ENCODE measurements at places on chromosomes 2 and 18.

- no peak for DNase-seq
Measured at GRCh38 chr2:54966165-54966832, 84.0 kb downstream of the RTN4 start.

DNA sequence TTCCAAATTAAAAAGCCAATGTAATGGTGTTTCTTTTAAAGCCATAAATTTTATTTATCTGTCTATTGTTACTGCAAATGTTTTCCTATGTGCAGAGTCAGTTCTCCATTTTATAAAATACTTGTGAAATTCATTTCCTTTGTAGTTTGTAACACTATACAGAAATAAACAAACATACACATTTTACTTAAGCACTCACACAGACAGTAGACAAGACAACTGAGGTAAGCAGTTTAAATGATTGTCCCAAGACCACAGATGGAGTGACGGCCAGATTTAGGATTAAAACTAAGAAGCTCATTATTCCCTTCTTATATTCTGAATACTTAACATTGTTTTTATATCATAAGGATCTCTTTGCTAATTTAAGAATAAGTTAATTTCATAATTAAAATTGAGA lies 100.9 kb downstream of the BAZ2B start:
- DNase-seq, result no peak

GRCh38 chr2:5121642-5122041 lies 570.5 kb upstream of the SOX11 start:
- no peak for DNase-seq

DNA sequence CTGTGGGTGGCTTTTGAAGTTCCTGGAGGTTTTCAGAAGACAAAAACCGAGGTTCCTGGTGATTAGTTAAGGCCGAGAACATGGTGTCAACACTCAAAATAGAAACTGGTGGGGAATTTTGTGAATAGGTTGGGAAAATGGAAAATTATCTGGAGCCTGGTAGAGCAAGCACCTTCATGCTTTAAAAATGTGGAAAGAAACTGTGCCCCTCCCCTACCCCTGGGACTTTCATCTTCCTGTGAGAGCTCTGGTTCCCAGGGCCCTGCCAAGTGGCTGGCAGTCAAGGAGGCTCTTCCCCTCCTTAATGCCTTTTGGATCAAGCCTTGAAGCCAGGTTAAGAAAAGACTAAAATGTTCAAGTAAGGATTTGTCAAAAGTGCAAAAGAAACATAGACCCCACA lies 1.9 kb upstream of the CRACDL start:
- DNase-seq, result no peak

DNA sequence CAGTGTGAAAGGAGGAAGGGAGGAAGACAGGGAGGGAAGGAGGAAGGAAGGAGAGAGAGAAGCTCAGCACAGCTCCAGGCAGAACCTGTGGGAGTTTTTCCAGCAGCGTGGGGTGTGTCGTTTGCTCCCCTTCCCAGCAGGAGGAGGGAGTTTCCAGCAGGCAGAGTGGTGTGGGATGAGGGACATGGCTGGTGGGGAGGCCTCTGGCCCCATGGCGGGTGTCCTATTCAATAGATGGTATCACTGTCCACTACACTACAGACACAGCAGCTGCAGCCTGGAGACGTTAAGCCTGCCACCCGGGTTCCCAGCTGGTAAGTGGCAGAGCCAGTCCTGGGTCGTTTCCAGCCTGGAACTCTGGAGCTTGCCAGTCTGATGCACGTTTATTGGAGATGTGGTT lies 44.7 kb downstream of the GLI2 start:
- DNase-seq, result no peak

GRCh38 chr2:240236217-240237111 lies 96.0 kb upstream of the OTOS start:
- no peak for DNase-seq

- DNase-seq, result no peak
Measured at GRCh38 chr2:14418115-14418514, 214.4 kb upstream of the LRATD1 start.

DNA sequence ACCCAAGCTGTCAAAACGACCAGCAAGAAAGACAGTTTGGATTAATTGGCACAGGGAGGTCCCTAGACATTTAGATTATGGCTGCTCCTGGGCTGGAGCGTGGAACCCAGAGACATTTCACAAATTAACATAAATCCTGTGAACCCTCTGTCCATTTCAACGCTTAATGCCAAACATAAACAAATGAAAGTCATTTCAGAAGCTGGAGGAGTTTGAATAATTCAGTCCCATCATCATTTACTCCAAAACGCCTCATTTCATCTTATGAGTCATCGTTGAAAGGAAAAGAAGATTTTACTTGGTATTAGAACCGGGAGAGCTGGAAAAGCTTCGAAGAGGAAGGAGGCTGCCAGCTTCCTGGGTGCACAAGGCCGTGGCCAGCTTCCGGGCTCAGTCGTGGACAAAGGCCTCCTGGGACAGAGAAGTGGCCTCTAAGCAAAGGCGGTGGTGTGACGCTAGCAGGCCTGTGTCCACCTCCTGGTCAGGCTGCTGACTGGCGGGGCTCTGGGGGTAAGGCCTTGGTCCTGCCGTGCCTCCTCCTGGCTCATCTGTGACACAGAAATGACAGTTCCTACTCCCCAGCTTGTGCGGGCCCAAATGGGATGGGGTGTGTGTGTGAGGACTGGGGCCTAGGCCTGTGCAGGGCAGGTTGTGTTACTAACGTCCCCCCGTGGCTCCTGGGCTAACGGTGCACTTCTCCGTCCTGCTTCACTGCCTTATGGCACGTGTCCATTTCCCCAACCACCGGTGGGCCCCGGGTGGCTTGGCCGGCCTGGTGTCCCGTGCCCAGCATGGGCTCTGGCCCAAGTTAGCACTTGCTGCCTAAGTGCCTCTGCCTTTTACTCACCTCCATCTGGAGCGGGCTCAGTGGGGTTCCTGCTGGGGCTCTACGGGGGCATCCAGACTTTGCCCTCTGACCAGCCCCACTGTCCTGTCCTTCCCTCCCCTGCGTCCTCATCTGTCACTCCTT lies 71.6 kb downstream of the RRM2 start:
- DNase-seq, result no peak

GRCh38 chr18:6955304-6955703 lies 162.3 kb downstream of the LAMA1 start:
- no peak for DNase-seq

DNA sequence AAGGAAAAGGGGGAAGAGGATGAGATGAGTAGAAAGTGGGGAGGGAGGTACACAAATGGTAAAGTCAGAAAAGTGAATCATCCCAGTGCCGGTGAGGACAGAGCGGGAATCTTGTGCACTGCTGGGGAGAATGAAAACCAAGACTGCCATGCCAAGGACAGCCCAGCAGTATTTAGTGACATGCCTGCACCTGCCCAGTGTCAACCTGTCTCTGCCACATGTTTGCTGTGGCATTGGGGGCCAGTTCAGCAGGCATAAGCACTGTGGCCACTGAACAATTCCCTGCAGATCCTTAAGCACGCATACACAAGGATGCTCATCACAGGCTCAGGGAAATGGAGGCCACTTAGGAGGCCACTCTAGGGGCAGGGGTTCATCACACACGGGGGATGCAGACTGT lies 5.2 kb upstream of the KCNK3 start:
- DNase-seq, result no peak

DNA sequence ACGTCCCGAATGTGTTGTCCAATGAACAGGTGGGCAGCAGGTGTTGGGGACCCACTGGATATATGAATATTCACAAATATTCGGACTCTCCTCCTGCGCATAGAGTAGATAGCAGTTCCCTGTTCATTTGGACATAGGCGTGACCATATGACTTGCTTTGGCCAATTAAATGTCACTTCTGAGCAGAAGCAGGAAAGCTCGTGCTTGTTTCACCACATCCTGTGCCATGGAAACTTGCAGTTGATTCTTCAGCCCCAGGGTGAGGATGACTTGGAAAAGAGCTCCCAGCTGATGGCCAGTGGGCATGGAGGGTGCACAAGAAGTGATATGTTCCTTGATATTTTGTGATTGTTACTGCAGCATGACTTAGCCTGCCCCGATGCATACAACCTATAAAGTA lies 52.6 kb downstream of the PTPRM start:
- no peak for DNase-seq

DNA sequence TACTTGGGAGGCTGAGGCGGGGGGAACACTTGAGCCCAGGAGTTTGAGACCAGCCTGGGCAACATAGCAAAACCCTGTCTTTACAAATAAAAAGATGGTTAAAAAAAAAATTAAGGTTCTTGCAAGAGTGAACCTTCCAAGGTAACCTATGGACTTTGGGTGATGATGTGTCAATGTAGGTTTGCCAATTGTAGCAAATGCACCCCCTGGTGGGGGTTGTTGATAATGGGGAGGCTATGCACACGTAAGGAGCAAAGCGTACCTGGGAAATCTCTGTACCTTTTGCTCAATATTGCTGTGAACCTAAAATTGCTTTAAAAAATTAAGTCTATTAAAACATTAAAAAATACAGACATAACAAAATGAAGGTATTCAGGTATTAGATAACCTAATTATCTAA lies 70.4 kb downstream of the CWC22 start:
- no peak for DNase-seq

DNA sequence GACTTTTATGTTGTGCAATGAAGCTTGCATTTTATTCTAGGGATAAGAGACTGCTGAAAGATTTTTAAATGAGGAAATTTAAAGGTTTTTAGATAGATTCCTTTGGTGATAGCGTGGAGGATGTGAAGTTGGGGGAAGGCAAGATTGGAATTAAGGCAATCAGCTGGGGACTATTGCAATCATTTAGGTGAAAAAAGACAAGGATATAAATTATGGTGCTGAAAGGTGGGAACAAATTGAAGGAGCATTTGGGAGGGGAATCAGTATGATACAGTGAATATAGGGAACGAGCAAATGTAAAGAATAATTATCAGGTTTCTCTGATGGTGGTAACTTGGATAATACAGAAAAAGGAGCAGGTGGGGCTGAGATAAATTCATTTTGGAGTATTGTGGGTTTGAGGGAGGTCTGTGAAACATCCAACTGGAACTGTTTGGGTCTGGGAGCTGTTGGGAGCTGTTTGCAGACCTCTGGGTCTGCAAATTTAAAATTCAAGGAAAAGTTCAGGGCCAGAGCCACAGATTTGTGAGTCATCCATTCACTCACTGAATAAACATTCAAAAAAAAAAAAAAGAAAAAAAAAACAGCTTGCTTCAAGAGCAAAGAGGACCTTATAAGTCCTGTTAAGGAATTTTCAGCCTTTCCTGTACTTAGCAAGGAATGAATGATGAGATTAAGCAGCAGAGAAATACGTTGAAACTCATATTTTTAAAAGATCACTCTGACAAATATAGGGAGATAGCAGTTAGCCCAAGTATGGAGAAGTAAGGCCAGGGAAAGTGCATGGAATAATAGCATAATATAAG lies 257.5 kb upstream of the FN1 start:
- DNase-seq, result no peak

DNA sequence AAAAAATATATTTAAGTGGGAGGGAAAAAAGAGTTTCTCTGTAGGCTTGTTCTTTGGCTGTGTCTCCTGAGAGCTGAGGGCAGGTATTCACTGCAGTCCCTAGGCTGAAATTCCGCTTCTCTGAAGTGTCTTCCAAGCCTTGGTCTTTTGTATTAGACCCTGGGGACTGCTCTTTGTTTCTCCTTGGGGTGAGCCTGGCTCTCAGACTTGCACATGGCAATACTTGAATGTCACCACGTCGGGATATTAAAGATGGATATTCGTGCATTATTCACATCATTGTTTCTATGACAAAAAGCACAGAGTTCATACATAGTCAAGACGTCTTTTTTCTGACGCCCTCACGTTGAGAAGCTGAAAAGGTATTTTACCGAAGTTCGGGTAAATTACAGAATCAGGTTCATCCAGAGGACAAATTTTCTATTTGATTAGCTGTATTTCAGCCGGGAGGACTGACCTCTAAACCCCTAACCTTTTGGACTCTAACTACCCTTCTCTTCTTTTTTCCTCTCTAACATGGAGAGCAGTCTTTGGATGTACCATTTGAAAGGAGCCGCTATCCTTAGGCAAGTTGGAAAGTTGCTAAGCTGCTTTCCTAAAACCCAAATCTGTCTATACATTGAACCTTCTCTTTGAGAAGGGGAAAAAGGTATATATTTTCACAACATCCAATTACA lies 2.4 kb upstream of the HOXD3 start:
- no peak for DNase-seq

DNA sequence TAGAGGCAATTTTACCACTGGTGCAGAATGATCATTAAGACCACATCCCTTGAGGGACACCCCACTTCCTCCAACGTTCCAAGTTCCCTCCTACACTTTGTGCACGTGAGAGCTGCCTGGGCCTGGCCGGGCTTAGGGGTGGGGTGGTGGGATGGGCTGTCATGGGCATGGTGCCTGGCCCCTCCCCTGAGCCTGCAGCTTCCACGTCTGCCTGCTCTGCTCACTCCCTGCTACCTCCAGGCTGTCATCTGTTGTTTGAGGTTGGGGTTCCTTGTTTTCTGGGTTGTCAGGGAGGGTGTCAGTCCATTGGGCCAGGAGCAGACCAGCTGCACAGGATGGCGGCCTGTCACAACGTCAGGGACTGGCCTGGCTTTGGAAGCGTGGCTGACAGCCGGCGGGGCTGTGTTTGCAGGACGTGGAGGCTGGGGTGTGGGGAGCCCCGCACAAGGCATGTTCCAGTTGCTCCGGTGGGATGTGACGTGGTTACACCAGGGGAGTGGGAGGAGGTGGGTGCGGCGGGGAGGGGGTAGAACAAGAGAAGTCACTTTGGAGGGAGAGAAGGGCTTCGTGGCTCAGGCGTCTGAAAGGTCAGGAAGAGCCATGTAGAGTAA lies 72.3 kb downstream of the RTP5 start:
- DNase-seq, result no peak

- no peak for DNase-seq
Measured at GRCh38 chr2:56239437-56239836, 55.6 kb downstream of the CCDC85A start.

GRCh38 chr2:98764499-98764898 lies 33.6 kb upstream of the MGAT4A start:
- DNase-seq, result no peak

GRCh38 chr2:135225781-135226180 lies 173.7 kb downstream of the RAB3GAP1 start:
- no peak for DNase-seq

DNA sequence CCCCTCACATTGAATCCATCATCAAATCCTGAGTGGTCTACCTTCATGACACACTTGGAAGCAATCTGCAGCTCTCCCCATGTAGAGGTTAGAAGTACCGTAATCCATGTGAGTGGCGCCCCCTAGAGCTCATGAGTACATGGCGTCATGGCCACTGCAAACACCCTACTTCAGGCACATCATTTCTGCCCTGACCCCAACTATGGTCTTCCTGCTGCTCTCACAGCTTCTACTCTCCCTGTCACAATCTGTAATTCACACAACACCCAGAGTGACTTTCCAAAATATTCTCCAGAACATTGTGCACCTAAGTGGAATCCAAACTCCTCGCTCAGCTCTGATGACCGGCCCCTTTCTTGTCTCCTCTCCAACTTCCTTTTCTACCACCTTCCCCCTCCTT lies 141.9 kb downstream of the ANKRD44 start:
- peak; percentile 31 for DNase-seq

Data from stimulated activated CD8-positive, alpha-beta memory T cell treated with anti-CD3 and anti-CD28 coated beads, Interleukin-15, amount 100 ng/mL, for 24 hours (primary cell).